Stimulated activated CD4-positive, alpha-beta T cell treated with anti-CD3 and anti-CD28 coated beads, TNF-alpha, amount 100 ng/mL, for 48 hours (primary cell): ENCODE measurements at places on chromosomes 11 and 22.

- DNase-seq: no peak
Observed at GRCh38 chr11:14522245-14522644, 2.1 kb upstream of the PSMA1 start.

GRCh38 chr22:38025514-38025913 is 31.7 kb upstream of the PICK1 start:
- DNase-seq: no peak

GRCh38 chr22:45584121-45584570 is 81.5 kb downstream of the FBLN1 start:
- DNase-seq: no peak

DNA sequence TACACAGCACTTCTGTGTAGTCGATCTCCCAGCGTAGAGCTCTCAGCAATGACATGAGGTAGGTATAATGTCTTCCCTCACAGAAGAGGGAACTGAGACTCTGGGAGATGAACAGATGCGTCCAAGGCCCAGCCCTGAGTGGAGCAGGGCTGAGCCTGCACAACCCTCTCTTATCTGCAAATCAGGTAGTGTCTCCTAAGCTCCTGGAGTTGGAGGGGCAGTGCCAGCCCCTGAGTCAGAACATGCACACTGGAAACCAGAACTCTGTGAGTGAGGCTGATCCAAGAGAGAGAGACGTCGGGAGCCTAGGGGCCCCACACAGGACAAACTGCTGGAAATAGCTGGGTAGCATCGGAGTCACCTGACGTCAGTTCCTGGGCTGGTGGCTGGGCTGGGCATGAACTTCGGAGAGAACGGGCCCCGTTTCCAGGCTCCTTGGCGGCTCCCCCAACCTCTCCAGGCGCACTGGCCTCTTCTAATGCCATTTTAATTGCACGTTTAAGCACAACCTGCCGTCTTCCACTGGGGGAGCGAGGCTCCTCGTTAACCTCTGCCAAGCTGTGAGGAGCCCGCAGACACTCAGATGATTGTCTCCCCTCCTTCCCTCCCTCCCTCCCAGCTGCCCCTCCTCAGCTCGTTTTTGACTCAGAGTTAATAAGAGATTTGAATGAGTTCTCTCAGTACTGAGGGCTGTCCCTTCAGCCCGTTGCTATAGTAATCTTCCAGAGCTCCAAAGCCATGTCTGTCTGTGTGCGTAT is 191.2 kb upstream of the TBCEL start:
- no peak for DNase-seq

- no peak for DNase-seq
Observed at GRCh38 chr22:19036523-19037273, 85.5 kb downstream of the DGCR2 start.

- no peak for DNase-seq
Observed at GRCh38 chr11:46006418-46007070, 84.1 kb downstream of the LARGE2 start.

DNA sequence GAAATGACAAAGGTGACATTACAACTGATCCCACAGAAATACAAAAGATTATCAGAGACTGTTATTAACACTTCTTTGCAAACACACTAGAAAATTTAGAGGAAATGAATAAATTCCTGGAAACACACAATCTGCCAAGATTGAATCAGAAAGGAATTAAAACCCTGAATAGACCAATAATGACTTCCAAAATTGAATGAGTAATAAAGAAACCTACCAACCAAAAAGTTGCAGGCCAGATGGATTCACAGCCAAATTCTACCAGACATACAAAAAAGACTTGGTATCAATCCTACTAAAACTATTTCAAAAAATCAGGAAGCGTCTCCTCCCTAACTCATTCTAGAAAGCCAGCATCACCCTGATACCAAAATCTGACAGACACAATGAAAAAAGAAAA is 17.2 kb downstream of the RAB38 start:
- no peak for DNase-seq

DNA sequence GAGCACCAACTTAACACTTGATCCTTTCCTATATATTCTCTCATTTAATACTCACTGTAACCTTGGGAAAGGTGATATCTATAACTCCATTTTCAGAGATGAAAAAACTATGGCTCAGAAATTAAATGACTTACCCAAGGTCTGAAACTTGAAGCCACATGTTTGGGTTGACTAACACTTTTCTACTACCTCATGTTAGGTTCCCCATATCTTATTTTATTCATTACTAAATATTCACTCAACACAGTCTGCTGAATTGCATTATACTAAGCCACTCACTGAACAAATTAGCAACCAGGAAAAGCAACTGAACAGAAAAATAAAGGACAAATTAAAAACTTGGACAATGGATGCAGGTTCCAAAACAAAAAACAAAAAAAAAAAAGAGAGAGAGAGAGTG is 59.9 kb downstream of the FAM168A start:
- DNase-seq: no peak

GRCh38 chr11:1085440-1086170 is 10.9 kb downstream of the MUC2 start:
- no peak for DNase-seq

DNA sequence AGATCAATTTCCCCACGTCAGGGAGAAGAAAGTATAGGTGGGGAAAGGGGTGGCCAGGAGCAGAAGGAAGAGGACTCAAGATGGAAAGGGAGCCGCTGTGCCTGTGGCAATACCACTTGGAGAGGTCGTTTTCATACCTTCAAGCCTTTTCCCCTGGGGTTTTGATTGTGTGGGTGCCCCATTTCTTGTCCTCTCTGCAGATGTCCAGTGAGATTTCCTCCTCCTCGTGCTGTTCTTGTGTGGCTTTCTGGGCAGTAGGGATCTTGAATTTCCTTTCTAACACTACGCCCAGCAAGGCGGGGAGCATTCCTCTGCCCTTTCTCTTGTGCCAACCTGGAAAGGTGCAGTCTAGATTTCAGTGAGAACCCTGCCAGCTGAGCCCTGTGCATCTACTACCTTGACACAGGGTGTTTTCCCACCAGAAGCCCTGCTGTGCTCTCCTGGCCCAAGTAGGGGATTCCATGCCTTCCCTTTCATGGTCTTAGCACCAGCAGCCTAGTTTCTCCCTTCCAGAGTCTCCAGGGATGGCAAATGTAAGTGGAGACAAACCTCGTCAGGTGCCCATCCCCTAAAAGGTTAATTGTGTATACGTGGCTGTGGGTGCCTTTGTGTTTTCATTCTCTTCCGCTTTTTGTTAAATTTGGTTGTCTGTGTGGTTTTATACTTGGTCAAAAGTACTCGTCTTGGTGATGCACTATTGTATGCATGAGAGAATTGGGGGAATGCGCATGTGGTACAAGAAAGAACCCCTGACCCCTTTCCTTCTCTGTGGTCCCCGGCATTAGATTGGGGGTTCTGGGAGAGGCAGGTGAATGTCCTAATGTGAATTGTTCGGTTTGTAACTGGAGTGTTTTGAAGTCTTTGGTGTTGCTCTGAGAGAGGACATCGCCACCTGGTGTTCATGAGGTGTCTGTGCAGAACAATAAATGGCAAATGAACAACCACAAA is 71.4 kb upstream of the MPEG1 start:
- DNase-seq: peak; percentile 25

GRCh38 chr11:69298267-69299022 is 4.5 kb downstream of the MYEOV start:
- no peak for DNase-seq

GRCh38 chr22:48858856-48859255 is 968.8 kb downstream of the BRD1 start:
- no peak for DNase-seq

DNA sequence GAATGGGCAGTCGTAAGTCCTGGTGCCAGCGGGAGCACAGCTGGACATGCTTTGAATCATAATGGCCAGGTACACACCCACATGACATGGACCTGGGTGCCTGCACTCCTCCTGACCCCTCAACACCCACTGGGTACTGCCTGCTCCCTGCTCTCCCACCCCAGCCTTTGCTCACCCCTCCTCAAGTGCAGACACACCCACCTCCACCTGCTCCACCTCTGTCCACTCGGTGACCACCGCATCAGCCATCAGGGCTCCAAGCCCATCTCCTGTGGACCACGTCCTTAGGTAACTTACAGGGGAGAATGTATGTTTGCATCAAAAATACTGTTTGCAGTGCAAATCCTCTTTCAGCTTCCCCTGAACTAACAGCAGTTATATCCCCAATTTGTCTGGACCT is 214.6 kb downstream of the BRD1 start:
- DNase-seq: no peak

- no peak for DNase-seq
Observed at GRCh38 chr11:114102993-114103896, 43.7 kb downstream of the ZBTB16 start.
